ENCODE measurements at places on chromosomes 2 and 18.

DNA sequence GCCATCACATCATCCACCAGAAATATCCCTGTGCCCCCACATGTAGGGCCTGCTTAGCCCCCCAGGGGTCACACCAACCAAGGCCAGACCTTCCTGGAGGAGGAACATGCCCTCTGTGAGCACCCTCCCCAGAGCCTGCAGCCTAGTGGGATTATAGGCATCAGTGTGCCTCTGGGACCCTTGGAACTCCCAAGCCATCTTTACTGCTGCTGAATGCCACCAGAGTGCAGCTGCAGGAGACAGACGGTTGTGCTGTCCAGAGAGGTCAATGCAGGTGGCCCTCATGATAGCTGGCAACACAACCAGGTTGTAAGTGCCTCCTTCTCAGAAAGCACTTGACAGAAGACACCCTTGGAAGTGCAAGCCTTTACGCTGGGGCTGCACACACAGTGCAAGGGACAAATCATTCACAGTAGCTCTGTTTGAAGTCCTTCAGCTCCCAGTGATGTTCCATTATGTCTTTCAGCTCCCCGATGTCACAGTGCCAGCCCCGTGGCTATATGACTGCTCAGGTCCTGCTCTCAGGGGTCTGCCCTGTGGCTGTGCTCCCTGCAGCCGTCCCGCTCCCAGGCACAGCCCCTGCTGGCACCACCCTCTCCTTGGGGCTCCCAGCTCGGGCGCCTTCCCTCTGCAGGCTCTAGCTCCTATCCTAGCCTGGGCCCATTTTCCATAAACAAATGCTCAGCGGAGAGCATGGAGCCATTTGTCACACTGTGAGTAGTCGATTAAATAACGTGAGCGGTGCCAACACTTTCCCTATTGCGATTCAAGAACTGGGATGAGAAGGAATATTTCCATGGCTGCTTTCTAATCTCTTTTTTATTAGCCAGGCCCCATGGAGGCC lies 65.1 kb downstream of the EDAR start:
- no peak for DNase-seq

GRCh38 chr2:15561574-15562344 lies 625 bp upstream of the NBAS start:
- DNase-seq = no peak

DNA sequence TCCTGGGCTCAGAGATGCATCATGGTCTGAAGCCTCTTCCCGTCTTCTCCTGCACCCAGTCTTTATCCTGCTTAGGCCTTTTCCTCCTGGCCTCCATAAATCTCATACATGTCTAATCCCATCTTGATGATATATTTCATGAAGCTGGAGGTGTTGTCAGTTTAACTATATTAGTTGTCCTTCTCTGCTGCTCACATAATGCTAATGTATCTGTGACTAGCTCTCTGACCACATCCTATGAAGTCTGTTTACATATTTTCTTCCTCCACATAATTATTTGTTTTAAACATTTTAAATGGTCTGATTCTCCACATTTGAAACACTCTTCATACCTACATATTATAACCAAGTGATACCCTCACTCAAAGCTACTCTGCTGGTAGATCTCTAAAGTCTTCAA lies 315.2 kb upstream of the RND3 start:
- DNase-seq = no peak

DNA sequence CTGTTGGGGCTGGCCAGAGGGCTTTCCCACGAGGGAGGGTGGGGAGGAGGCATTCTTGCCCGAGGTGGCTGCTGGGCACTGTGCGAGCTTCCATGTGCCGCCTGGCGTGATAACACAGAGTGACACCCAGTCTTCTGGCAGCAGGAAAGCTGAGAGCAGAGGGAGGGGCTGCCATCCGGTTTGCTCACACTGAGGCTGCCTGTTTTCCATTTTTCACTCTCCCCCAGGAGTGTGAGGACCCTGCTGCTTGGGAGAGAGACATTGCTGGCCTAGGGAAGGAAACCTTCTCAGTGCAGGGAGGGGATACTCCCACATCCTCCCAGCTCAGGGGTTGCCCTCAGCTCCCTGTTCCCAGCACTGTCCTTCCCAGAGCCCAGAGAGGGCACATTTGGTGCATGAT lies 73.1 kb downstream of the INHBB start:
- DNase-seq = no peak

- DNase-seq = no peak
Measured at GRCh38 chr2:64166212-64166611, 22.0 kb upstream of the PELI1 start.

DNA sequence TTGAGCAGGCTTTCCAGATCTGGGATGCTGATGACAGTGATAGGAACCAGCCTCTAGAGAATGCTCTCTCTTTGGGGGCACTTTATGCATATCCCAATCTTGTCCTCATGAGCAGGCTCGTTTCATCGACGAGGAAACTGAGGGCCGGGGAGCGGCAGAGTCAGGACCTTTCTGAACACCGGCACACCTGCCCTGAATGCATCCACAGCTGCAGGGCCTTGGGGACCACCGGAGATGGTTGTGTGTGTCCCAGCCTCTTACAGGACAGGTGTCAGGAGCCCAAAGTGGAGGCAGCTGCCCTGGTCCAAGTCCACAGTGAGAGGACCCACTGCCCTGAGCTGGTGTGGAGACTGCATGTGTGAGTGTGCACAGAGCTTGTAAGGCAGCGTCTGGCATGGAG lies 47.6 kb upstream of the FAHD2A start:
- DNase-seq = no peak

DNA sequence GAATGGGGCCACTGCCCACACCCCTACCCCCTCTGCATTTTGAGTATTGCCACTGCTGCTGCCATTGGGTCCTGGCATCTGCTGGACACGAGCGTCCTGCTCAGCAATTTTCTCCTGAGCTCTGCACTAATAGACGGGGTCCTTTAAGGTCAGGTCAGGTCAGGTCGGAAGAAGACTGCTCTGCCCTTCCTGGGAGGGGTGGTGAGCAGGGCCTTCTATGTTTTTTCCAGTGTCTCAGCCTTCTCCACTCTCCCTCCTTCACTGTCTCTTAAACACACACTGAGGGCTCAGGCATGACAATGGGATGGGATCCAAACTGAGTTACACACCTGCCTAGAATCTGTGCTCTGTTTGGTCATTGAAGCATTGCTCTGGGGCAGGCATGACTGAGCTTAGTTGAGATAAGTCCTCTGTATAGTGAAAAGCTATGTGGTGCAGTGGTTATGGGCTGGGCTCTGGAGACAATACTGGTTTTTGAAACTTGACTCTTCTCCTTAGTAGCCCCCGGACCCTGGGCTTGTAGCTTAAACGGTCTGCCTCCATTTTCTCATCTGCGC lies 10.6 kb downstream of the MYO1B start:
- no peak for DNase-seq

- DNase-seq = no peak
Measured at GRCh38 chr2:72893594-72894319, 6.5 kb downstream of the SPR start.

DNA sequence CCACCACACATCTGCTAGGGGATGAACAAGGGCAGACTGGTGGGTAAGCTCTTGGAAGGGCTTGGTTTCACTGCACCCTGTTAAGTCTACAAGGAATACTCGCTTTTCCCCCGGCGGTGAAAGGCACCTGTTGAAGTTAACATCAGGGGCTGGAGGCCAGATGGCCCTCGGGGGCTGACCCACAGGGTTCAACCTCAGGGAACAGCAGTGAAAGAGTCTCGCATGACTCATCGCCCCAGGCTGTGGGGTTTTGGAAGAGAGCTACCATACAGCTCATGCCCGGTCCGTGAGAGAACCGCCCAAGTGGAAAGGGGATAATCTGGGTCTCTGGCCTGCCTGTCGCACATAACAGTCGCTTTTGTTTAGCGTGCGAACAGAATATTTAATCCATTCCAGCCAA lies 748.0 kb downstream of the DPP10 start:
- no peak for DNase-seq

DNA sequence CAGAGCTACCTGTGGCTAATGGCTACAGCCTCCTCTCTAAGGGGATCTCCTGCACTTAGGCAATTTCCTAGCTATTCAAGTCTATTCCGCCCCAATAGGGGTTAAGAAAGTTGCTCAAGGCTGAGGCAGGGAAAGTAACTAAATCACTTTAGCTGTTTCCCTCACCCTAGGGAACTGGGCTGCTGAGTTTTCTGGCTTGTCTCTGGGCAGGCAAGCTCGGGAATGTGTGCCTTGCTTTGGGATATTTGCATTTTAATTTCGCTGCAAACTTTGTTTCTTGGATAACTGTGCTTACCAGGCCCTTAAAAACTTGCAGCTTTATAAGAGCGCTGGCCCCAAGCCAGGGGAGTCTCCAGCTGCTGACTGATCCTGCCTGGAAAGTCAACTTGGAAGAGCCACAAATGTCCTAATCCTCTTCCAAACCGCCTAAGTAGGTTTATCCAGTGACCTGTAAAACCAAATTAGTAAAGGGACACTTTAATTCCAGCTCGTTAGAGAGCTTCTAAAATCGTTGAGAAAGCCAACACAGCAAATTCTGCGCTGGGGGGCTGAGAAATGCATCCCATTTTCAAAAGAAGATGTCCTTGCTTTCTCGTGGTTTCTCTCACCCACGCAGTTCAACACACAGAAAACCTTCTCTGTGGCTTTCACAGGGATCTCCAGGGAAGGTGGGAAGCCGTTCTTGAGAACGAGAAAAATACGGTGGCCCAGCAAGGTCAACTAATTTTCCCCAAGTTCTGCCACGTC lies 59.5 kb upstream of the SP3 start:
- DNase-seq = no peak

DNA sequence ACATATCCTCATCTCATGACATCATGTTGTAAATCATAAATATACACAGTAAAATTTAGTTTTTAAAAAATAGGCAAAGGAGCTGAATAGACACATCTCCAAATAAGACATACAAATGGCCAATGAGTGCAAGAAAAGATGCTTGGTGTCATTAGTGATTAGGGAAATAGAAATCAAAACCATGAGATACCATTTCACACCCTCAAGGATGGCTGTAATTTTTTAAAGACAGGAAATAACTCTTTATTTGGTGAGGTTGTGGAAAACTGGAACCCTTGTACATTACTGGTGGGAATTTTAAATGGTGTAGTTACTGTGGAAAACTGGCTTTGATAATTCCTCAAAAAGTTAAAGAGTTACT lies 141.6 kb downstream of the PTRHD1 start:
- no peak for DNase-seq

DNA sequence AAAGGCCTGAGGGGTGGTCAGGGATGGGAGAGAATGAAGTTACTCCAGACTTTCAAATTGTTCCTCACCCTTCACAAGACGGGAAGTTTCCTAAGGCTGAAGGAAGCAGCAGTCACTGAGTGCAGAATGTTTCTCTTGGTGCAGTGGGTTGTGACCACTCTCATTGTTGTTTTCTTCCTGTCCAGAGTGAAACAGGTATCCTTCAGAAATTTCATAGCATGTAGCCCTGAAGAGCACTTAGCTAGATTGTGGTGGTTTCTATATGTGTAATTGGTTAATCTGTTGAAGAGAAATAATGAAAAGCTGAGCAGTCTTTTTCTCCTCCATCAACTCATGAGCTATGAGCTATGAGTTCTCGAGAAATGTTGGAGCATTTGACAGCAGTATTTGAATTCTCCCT lies 96.8 kb downstream of the GPD2 start:
- DNase-seq = no peak

GRCh38 chr2:223925106-223925505 lies 20.0 kb downstream of the WDFY1 start:
- no peak for DNase-seq

DNA sequence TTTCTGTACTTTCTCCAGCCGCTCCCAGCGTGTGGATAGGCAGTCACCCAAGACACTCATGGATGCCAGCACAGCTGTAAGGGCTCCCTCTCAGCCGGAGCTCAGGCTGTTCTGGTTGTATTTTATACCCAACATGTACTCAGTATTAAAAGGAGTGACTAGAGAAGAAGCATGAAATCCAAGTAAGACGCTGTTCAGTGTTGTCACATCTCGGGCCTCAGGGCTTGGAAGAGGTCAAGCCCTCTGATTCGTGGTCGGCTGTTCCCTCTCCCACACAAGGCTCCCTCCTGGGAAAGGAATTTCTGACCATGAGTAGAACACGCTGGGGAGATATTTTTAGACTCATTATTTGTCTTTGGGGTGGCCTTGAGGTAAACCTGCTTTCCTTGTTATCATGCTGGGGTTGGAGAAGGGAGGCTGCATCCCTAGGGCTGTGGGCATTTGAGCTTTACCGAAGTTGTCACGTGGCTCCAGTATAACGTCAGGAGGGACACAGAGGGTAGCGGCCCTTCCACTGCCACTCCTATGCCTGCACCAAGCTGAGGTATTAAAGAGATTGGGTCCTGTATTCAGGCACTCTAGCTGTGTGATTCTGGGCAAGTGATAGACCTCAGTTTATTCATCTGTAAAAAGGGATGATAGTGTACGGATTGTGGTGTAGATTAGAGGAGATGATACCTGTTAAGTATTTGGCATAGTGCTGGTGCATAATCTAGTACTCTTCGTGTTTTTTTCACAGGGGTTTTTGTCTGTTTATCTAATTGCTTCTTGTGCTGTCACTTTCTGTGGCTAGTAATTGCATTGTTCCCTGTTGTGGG lies 34.1 kb downstream of the HK2 start:
- DNase-seq = peak; percentile 86

GRCh38 chr2:120988700-120989511 lies 253.2 kb downstream of the GLI2 start:
- no peak for DNase-seq

DNA sequence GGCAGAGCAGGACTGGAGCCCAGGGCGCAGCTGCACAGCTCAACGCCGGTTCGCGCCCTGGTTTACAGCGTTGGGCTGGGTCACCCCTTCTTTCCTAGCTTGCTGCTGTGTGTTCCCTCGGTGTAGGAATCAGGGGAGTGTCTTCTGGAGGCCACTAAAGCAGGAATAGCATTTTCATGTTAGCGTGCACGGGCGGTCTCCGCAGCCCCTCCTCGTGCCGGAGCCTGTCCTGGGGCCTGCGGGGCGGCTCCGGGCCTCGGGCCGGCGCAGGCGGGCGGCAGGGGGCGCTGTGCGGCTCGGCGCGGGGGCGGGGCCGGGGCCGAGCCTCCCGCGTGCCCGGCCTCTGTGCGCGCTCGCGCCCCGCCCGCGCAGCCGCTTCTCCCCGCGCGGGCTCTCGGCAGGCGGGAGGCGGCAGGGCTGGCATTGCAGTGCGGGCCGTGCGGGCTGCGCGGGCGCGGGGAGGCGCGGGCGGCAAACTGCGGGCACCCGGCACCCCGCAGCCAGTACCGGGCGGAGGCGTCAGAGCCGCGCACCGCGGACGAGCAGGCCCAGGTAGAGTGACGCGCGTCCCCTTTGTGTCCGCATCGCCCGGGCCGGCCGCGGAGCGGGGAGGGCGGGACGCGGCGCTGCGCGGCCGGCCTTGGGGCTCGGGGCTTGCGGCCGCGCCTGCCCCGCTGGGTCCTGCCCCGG lies at the start of gene RNF144A:
RNF144A (plus strand) TSS at position 342 of the 690 bp plus-strand sequence. CDS start 79,515 bp downstream, outside the sequence.
- no peak for DNase-seq

- no peak for DNase-seq
Measured at GRCh38 chr2:6545336-6545735, 320.4 kb downstream of the CMPK2 start.

- no peak for DNase-seq
Measured at GRCh38 chr2:172089633-172090032, 4.3 kb downstream of the DLX1 start.

GRCh38 chr18:48940854-48941611 lies 9.7 kb downstream of the SMAD7 start:
- no peak for DNase-seq

Data from brain pericyte (primary cell).